ENCODE measurements at places on chromosomes 11 and 22. TPM values are rescaled to one million over a fixed set of nuclear protein-coding genes. Genes with fewer than 3 reads are reported as not detected.

The ANGPTL5 gene
- not detected for total RNA-seq

- DNase-seq: no peak
Measured at GRCh38 chr22:49197986-49198704, 629.5 kb downstream of the BRD1 start.

- DNase-seq: no peak
Measured at GRCh38 chr11:110966131-110966530, 253.9 kb upstream of the ARHGAP20 start.

The RCOR2 gene
- total RNA-seq: not detected

- no peak for DNase-seq
Measured at GRCh38 chr22:42069801-42070516, 653 bp downstream of the NAGA start.

DNA sequence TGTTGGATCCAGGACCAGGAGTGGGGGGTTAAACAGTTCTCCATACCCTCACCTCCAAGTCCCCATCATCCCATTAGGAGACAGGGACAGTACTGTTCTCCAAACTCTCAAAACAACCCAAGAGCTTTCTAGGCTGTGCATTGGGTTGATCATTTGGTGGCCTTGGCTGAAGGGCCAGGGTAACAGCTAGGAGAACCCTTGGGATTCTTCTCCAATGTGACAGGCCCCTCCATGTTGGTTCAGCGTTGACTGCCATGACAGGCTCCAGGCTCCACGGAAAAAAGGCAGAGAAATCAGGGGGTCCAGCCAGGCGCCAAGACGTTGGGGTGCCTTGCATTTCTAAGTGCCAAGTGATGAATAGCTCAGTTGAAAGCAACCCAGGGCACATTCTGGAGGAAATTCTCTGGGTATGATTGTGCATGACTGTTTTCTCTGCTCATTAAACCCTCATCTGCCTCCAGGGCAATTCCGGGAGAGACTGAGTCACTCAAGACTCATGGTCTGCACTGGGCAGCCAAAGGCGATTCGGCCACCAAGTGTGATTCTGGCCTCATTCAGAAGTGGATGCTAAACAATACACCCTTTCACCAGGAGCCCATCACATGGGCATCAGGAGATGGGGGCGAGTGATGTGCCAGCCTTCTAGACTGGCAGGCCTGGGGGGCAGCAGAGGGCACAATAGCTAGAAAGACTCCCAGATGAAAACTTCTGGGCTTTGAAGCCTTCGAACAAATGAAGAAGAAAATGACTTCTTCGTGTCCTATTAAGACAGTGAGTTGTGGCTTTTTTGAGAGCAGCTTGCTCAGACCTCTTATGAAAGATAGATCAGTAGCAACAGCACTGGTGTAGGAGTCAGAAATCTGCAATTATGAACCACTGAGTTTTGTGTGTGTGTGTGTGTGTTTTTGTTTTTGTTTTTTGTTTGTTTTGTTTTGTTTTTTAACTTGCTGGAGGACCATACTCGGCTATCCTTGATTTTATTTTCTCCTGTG is 27.7 kb downstream of the CD44 start:
- peak; percentile 42 for DNase-seq

- DNase-seq: no peak
Measured at GRCh38 chr22:41096391-41096790, 4.0 kb downstream of the EP300 start.

DNA sequence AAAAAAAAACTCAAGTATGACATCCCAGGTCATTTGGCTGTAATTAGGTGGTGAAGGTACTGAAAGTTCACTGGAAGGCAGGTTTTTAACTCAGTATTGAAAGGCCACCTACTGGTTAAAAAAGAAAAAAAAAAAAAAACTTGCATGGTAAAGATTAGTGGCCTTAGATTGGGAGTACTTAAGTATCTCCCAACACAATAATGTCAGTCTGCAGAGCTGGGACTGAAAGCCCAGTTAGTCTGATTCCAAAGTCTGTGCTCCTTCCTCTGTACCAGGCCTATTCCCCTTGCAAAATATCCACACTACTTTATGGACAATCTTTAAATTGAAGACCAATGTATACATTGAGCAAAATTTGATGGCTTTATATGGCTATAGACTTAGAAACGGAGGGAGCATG is 85.5 kb downstream of the NOX4 start:
- no peak for DNase-seq
